WTC11 (cell line): ENCODE measurements at places on chromosomes 13 and 19. TPM values are rescaled to one million over a fixed set of nuclear protein-coding genes. Genes with fewer than 3 reads are reported as not detected.

HIPK4 gene
- 0.21 to 0.31 TPM (median 0.25 TPM) in 3 replicates for total RNA-seq

DNA sequence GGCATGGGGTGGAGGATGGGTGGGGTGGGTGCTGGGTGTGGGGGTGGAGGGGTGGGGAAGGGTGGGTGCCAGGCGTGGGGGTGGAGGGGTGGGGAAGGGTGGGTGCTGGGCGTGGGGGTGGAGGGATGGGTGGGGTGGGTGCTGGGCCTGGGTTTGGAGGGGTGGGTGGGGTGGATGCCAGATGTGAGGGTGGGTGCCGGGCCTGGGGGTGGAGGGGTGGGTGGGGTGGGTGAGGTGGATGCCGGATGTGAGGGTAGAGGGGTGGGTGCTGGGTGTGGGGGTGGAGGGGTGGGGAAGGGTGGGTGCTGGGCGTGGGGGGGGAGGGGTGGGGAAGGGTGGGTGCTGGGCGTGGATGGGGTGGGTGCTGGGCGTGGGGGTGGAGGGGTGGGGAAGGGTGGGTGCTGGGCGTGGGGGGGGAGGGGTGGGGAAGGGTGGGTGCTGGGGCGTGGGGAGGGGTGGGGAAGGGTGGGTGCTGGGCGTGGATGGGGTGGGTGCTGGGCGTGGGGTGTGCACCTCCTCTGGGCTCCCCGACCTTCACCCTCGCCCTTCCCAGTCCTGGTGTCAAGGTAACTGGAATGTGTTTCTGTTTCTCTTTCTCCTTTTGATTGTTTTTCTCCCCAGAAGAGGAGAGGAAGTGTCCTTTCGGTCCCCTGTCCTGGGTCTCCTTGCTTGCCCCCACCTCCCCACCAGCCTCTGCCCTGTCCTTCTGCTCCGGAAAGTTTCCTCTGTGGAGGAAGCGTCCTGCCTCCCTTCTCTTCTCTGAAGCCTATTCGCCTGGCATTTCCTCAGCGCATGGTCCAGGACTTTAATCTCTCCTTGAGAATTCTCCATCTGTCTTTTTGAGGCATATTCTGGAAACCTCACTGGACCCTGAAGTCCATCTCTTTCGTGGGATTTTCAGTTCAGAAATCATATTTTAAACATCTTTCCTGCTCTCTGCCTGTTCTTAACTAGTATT, 22.9 kb upstream of the CFAP97D2 start:
- DNase-seq = no peak
- no peak overlapping the region for H3K4me3 ChIP-seq
- no peaks in the 10 kb centered on the region; the same call in 1 of the 2 replicates for H3K27me3 ChIP-seq
- no peaks in the 10 kb centered on the region for H3K4me1 ChIP-seq
- H3K36me3 ChIP-seq = no peaks in the 10 kb centered on the region

DNA sequence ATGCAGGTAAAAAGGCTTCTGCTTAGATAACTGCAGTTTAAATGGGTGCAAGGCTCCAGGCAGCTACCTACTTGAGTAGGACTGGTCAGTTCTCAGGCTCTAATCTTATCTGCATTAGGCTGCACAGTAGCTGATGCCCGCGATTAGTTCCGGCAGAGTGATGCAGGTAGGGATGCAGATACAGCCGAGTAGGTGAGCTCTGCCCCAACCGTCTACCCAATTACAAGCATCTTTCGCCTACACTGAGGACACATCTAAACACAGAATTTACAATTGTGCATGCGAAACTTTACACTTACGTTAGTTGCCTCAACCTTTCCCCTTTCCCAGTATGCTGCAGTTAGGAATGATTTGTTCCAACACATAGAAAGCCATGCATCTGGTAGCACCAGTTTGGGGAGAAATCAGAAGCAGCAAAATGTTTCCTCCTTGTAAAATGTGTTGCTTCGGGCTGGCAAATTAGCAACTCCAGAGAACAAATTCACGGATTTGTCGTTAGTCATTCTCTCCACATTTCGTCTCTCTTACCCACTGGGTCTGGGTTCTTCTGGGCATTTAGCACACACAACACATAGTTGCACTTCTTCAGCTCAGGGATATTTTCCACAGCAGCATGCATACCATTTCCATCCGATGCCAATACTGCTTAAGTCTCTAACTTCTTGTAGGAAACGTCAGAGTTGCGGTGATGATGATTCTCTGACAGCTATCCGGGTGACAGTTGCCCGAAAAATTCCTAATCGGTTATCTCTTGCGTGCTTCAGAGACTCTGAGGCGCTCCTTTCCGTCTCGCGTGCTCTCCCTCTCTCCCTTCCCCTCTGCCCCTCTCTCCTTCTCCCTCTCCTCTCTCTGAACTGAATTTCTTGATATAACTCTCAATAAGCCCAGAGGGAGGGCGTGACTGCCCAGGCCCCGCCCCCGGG, at the start of gene PCDH9:
Gene PCDH9 (minus strand): TSS at position 856 of the 923 bp plus-strand sequence. CDS start 1,896 bp downstream, outside the sequence.
- H3K27ac ChIP-seq = peak within 1 kb of the TSS; percentile 46; the same call in 1 of the 2 replicates
- H3K4me3 ChIP-seq = no peak within 1 kb of the TSS
- no peaks in the 10 kb centered on the region for H3K36me3 ChIP-seq

- no peak for DNase-seq
- peaks cover 31% of the 10 kb centered on the region for H3K27me3 ChIP-seq
- no peak overlapping the region for H3K27ac ChIP-seq
- no peak overlapping the region for H3K4me3 ChIP-seq
These were observed 3.4 kb upstream of the CTU1 start for GRCh38 chr19:51111606-51112005.

GRCh38 chr13:113552786-113553434, 31.6 kb upstream of the TFDP1 start:
- H3K27ac ChIP-seq = peak overlapping the region; percentile 50; the same call in 1 of the 2 replicates
- no peaks in the 10 kb centered on the region; the same call in 1 of the 2 replicates for H3K36me3 ChIP-seq
- no peak overlapping the region for H3K4me3 ChIP-seq
- DNase-seq = no peak

DNA sequence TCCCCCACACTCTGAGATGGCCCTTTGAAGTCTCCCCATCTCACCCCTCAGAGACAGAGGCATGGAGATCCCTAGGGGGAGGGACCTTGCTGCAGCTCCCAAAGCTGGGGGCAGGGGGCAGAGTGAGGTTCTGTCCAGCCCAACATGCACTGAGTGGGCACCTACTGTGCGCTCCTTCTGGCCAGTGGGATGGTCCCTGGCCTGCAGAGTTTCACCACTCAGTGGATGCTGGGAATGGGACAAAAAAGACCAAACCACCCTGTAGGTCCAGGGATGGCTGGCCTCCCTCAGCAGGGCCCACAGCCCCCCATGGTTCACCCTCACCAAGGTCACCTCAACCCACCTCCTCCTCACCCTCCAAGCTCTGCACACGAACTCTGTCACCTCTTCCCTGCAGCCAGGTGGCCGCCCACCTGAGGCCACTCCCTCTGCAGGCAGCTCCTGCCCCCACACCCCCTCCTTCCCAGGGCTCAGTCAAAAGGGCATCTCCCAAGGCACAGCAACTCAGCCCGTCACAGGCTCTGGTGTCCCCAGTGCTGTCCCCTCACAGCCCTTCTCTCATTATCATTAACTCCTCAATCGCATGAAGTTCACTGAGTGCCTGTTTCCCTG, 16.1 kb downstream of the CEACAM21 start:
- H3K27me3 ChIP-seq = peaks cover 66% of the 10 kb centered on the region
- H3K4me3 ChIP-seq = no peak overlapping the region
- peak; percentile 22 for DNase-seq
- no peak overlapping the region for H3K27ac ChIP-seq

GRCh38 chr13:81487151-81487550, 1146.2 kb upstream of the SPRY2 start:
- no peaks in the 10 kb centered on the region for H3K27me3 ChIP-seq
- no peak overlapping the region for H3K27ac ChIP-seq
- peak; percentile 49 for DNase-seq
- no peaks in the 10 kb centered on the region for H3K36me3 ChIP-seq

DAND5 gene
- 0.18 to 0.23 TPM (median 0.22 TPM) in 3 replicates for total RNA-seq

DNA sequence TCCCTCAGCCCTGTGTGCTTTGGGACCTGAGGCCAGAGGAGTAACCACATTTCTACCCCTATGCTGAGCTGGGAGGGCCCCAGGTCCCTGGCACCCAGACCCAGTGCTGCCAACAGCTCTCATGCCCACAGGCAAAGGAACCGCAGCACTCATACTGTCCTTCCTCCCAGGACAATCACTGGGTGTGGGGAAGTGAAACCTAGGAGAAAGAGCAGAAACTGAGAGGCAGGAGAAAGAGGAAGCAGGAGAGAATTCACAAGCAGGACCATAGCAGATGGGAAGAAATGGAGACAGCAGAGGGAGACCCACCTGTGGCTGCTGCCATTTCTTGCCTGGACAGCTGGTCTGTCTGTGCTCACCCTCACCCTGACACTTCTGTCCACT, 18.9 kb downstream of the CCDC97 start:
- peak overlapping the region; percentile 62; the same call in 1 of the 2 replicates for H3K27ac ChIP-seq
- peaks cover 58% of the 10 kb centered on the region for H3K4me1 ChIP-seq
- no peak overlapping the region for H3K4me3 ChIP-seq
- H3K27me3 ChIP-seq = peaks cover 19% of the 10 kb centered on the region

ZNF534 gene
- 0.23 to 0.42 TPM (median 0.37 TPM) in 3 replicates for total RNA-seq

KLK12 gene
- not detected in 3 replicates for total RNA-seq

GRCh38 chr13:43441899-43442499, 344.8 kb downstream of the ENOX1 start:
- H3K4me3 ChIP-seq = no peak overlapping the region
- H3K27me3 ChIP-seq = no peaks in the 10 kb centered on the region
- H3K27ac ChIP-seq = no peak overlapping the region
- no peaks in the 10 kb centered on the region for H3K36me3 ChIP-seq

ZNF541 gene
- total RNA-seq = 0.07 to 0.09 TPM (median 0.09 TPM) in 3 replicates

VSTM1 gene
- total RNA-seq = not detected in 3 replicates

GRCh38 chr19:16141043-16141442, 2.4 kb upstream of the HSH2D start:
- no peak for DNase-seq
- no peak overlapping the region for H3K27ac ChIP-seq
- peaks cover 15% of the 10 kb centered on the region for H3K27me3 ChIP-seq
- no peaks in the 10 kb centered on the region for H3K36me3 ChIP-seq

- H3K36me3 ChIP-seq = no peaks in the 10 kb centered on the region
- no peaks in the 10 kb centered on the region for H3K27me3 ChIP-seq
- DNase-seq = no peak
These were observed 39.5 kb downstream of the SIAH3 start for GRCh38 chr13:45811891-45812694.

DNA sequence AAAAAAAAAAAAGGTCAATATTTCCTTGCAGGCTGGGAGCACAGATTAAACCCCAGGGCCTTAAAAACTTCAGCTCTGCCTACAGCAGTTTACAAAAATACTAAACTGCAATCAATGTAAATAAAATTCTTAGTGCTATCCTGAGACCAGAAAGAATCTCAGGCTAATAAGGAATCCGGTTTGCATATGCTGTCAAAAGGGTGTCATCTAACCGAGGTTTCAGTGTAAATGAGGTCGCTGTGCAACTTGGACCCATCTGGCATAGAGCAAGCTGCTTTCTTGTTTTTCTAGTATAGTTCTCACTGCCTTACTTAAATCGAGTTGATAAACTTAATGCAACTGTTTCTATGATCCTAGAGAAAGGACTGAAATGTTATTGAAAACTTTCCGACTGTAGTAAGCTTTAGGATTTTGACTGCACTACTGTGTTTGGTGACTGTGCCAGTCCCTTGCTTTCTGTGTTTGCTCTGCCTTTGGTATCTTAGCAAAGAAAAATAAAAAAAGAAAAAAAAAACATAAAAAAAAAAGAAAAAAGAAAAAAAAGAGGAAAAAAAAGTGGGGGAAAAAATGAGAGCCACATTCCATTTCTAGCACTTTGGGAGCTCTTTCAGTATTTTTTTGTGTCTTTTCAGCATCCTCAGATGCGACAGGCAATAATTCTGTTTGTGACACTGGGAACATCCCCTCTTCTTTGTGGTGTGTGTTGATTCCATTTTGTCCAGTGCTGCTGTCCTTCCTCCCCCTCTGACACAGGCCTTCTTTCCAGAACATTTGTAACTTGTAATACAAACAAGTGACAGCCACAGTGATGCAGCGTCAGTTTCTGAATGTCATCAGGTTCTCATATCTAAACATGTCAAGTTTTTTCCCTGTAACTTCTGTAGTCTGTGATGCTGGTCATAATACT, 340.5 kb downstream of the ZNF536 start:
- peaks cover 24% of the 10 kb centered on the region for H3K4me1 ChIP-seq
- H3K27ac ChIP-seq = no peak overlapping the region
- H3K27me3 ChIP-seq = no peaks in the 10 kb centered on the region
- H3K4me3 ChIP-seq = no peak overlapping the region

GRIN2D gene
- 23.0 to 27.8 TPM (median 25.3 TPM) in 3 replicates for total RNA-seq

- no peaks in the 10 kb centered on the region; the same call in 1 of the 2 replicates for H3K27me3 ChIP-seq
- H3K27ac ChIP-seq = no peak overlapping the region
- H3K4me1 ChIP-seq = 0 out of 2 replicates have a peak, but pooled peaks cover 2% of the 10 kb centered on the region
- H3K36me3 ChIP-seq = no peaks in the 10 kb centered on the region
- H3K4me3 ChIP-seq = no peak overlapping the region
- no peak for DNase-seq
These were observed 132.5 kb downstream of the NHLRC3 start for GRCh38 chr13:39170711-39171110.

DNA sequence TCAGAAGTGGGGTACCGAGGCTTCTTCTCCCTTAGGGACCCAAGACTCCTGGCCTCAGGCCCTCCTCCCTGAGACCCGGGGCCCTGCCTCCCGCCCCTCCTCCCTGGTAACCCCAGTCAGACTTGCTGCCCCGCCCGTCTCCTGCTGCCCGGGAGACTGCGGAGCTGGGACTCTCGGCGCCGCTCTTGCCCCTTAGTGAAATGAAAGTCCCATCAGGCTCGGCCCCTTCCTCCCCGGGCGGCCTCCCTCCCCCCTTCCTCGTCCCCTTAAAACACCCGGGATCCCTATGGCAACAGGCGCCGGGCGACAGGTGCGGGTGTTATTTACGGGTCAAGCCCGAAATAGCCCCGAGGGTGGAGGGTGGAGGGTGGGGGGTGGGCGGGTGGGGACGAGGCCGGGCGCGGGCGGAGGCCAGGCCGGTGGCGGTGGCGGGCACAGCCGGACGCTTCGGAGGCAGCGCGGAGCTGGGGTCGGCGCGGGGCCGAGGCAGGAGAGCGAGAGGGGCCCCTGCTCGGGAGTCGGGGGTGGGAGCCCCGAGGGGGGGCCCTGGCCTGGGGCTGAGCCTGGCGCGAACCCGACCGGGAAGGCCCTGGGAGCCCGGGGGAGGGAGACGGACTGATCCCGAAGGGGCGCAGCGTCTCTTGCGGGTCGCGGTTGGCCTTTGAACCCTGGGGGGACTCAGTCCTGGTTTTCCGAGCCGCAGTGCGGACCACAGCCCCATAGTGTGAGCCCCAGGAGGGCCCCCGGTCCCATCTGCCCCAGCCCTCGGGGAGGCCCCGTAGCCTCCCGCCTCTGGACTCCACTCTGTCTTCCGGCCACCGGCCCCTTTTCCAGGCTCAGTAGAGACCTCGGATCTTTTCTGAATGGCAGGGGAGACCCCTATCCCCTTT, at the start of gene CACNG6:
Gene CACNG6 (plus strand): TSS at position 414 of the 890 bp plus-strand sequence. CDS start 1,241 bp downstream, outside the sequence.
- H3K4me3 ChIP-seq = peak within 1 kb of the TSS; percentile 68
- peaks cover 16% of the 10 kb centered on the region for H3K4me1 ChIP-seq
- H3K27ac ChIP-seq = no peak within 1 kb of the TSS
- peaks cover 48% of the 10 kb centered on the region for H3K27me3 ChIP-seq
- no peaks in the 10 kb centered on the region for H3K36me3 ChIP-seq

GRCh38 chr13:44436589-44437337, 63.1 kb downstream of the SERP2 start:
- H3K4me3 ChIP-seq = peak overlapping the region; percentile 94
- peaks cover 23% of the 10 kb centered on the region for H3K36me3 ChIP-seq
- H3K4me1 ChIP-seq = peaks cover 32% of the 10 kb centered on the region
- peak; percentile 96 for DNase-seq
- H3K27me3 ChIP-seq = no peaks in the 10 kb centered on the region

CPB2 gene
- 0.21 to 0.33 TPM in 2 of 3 replicates, not detected in the other for total RNA-seq

MPV17L2 gene
- total RNA-seq = 26.3 to 29.8 TPM (median 28.0 TPM) in 3 replicates
